Left lung (tissue), 14 donors: ENCODE measurements at places on chromosomes 13 and 19.

- DNase-seq = no peak
These were observed 12.6 kb downstream of the NCR1 start for GRCh38 chr19:54918499-54918898.

DNA sequence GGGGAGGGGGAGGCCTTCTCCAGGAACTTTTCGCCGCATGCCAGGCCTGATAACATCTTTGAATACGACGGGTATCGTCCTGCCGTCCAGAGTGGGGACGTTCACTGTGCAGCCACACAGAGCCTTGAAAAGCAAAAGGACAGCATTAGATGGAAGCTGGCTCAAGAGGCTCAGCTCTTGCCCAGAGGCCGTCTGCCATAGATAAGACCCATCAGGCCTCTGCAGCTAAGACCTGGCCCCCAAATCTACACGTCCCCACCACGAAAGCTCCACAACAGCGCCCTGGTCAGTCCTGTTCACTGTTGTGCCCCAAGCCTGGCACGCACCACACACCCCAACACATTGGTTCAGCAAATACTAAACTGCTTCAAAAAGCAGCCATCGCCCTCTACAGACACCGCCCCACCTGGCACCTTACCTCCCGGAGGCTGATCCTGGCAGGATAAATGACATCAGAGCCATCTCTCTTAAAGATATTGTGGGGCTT lies 2.1 kb downstream of the DNAJB1 start:
- DNase-seq = no peak

GRCh38 chr13:31131470-31131961 lies 30.2 kb downstream of the HSPH1 start:
- peak; percentile 28 for DNase-seq

- no peak for DNase-seq
These were observed 31.5 kb upstream of the FNDC3A start for GRCh38 chr13:48944221-48944620.

DNA sequence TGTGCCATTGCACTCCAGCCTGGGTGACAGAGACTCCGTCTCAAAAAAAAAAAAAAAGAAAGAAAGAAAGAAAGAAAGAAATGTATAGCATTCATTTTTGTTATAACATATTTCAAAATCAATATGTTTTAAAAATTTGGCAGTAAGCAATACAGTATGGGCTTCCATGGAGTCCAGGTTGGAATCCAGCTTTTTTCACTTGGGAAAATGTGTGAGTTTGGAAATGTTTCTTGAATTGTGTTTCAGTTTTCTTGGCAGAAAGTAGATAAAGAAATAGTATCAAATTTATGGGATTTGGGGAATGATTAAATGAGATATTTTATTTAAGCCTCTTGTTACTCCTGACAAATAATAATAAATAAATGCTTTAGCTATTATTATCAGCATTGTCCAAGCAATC lies 225.6 kb downstream of the PCDH9 start:
- DNase-seq = no peak
